Activated CD8-positive, alpha-beta memory T cell treated with anti-CD3 and anti-CD28 coated beads, Interleukin-2, amount 50 U/mL, for 48 hours (primary cell): ENCODE measurements at places on chromosomes 1 and 21.

- DNase-seq, result no peak
Observed at GRCh38 chr1:106292130-106292529, 764.3 kb upstream of the PRMT6 start.

DNA sequence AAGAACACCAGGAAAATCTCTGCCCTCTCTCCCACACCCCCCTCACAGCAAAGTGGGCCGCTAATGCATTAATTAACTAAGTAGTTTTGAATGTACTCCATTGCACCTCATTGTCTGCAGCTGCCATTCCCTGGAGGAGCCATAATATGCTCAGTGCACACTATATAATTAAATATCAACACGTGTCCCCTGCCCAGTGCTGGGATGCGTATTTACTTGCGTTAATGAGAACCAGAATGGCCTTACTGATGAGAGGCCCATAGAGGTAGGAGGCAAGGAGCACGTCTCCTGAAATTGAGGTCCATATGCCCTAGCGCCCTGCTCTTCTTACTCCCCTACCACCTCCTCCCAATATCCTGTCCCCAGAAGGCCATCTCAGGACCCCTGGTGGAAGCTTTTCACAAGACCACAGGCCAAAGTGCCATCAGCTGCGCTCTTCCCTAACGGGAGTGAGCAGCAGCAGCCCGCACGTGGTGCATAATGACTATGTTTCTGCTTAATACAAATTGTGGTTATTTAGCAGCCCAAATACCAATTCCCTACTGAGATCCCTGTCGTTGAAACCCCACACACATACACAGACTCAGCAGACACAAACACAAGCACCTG, 76.8 kb downstream of the PLXNA2 start:
- DNase-seq, result no peak

DNA sequence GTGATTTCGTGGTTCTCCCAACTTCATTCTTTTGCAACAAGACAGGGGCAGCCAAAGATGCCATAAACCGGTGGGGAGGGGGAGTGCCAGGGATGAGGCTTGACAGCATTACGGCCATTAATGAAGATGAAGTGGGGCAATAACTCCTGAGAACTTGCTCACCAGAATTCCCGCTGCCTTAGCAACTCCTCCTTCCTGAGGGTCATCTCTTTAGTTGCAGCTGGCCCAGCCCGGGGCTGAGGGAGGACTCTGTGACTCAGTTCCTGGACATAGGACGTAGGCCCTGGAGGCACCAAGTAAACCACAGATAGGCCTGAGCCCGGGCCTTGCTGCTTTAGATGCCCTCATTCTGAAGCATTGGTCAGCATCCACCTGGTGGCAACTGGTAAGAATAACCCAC, 330.2 kb downstream of the RRAGC start:
- no peak for DNase-seq

GRCh38 chr1:223244366-223245103, 101.5 kb upstream of the TLR5 start:
- peak; percentile 52 for DNase-seq

DNA sequence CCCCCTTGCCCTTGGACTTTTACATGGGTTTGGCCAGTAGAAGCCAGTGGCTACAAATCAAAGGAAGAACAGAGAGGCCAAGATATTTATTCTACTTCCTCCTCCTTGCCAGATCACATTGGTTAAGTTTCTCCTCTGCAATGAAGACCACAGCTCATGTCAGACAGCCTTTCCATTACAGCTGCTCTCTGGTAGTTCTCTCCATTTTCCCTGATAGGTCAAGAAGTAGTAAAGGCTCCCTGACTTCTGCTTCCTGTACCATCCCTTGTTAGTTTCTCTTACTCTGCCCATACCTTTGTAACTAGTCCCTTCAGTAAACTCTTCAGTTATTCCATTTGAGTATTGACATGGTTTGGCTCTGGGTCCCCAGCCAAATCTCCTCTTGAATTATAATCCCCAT, 27.8 kb downstream of the NME7 start:
- DNase-seq, result no peak

- no peak for DNase-seq
Observed at GRCh38 chr1:245319094-245319493, 164.3 kb downstream of the KIF26B start.

DNA sequence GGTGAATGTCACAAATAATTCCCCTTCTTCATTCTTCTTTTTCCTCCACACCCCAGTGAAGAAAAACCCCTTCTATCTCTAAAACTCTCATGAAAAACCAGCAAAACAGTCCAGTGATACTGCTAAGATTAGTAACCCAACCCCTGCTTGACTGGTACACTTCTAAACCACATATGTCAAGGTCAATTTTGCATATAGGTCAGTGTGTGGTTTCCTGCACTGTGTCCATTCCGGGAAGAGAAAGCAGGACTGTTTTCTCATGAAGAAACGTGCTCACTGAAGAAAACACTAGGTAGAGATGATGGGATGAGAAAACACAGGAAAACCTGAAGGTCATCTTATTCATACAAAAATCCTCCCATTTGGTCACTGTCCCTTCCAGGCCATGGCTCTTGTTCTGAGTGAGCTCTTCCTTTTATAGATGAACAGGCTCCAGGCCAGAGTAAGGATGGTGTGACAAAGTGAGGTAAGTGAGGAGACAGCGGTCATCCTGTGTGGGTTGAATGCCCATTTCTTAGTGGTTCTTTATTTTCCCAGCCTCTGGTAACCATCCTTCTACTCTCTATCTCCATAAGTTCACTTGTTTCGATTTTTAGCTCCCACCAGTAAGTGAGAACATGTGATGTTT, 122.7 kb downstream of the FASLG start:
- DNase-seq, result no peak

DNA sequence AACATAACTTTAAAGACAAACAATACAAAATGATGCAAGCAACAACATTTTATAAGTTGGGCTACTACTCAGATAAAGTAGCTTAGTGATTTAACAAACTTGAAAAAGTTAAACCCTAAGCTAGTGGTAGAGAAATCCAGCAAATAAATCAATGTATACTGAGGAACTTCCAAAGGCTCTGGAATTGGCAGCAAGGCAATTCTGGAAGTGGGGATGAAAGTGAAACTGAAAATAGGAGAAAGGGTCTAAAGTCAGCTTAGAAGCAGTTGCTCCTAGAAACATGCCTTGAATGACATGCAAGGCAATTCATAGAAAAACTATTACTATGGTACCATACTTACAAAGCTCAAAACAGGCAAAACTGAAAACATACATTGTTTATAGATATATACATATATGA, 90.0 kb upstream of the CAMK1G start:
- DNase-seq, result no peak

- DNase-seq, result no peak
Observed at GRCh38 chr1:86197206-86197855, 40.8 kb upstream of the COL24A1 start.

- no peak for DNase-seq
Observed at GRCh38 chr1:20080441-20081352, 10.7 kb downstream of the PLA2G5 start.

DNA sequence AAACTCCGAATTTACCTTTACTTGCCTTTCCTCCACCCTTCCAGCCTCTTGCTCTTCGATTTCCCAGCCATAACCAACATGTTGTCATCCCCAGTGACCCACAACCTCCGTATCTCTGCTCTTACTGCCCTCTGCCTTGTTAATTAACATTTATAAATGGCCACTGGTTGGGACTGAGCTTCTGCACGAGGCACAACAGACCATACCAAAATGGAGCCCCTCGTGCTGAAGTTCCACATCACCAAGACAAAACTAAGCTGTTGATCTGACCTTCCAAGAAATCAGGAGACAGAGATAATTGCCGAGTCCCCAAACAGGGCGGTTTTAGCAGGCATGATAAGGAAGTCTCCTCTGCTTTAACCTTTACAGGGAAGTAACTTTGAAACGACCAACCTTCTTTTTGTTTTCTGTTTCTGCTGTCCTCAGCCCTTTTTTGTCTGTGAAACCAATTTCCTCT, 71.9 kb downstream of the NMNAT2 start:
- no peak for DNase-seq

DNA sequence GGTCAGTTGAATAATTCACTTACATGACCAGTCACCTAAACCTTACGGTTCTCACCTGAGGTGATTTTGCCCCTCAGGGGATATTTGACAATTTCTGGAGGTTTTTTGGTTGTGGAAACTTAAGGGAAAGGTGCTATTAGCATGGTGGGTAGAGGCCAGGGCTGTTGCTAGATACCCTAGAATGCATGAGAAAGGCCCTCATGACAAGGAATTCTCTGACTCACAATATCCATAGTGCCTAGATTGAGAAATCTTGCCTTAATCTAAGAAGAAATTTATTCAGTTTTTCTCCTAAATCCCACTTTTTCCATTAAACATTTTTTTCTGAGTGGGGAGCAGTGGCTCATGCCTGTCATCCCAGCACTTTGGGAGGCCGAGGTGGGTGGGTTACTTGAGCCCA, 119.7 kb downstream of the TGFB2 start:
- no peak for DNase-seq

DNA sequence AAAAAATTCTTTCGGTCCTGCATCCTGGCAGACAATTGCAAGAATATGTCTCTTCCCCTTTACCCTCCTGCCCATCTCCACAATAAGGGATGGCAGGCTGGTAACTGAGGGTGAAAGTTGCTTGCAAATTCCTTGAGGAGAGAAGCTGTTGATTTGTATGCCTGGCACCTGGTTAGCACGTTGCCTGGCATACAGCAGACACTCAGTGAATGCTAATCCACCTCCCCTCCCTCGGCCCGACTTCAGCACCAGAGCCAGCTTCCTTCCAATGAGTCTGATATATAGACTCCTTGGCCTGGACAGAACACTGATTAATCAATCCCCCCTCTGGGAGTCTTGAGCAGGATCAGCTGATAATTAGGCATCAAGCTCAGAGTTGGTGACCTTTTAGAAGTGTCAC, 39.1 kb downstream of the KCNC4 start:
- no peak for DNase-seq
